AG04450 (cell line): ENCODE measurements at places on chromosomes 5 and 9.

- no peak for DNase-seq
Measured at GRCh38 chr5:32346869-32347268, 34.1 kb upstream of the MTMR12 start.

DNA sequence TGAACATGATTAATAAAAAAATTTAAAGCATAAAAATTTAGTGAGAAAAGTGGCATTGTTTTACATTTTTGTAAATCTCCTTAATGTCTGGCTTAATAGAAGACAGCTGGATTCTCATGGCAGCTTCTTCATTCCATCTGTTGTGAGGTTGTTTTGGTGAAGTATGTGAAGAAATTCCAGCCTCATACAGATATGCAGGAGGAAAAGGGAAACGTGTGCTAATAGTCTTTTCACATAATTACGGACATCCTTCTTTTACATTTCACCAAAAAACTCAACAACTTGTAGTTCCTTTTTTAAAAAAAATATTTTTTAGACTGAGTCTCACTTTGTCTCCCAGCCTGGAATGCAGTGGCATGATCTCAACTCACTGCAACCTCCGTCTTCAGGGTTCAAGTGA is 46.9 kb downstream of the HACD4 start:
- DNase-seq = no peak

- no peak for DNase-seq
Measured at GRCh38 chr9:1522219-1522767, 472.1 kb downstream of the DMRT2 start.

DNA sequence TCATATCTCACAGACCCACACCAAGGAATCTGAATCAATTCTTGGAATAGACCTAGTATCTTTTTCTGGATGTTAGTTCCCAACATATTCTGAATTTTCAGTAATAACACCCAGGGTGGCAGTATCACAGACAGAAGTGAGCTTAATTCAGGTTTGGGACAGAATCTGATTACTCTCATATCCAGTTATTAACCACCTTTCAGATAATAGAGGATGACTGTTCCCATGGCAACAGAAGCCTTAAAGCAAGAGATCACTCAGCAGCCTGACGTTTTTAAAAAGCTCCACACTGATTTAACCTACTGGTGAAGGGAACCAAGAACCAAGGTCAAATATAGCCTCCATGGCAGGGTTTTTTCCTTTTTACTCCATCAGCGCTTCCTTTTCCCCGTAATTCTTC is 68.4 kb downstream of the ACTBL2 start:
- no peak for DNase-seq

DNA sequence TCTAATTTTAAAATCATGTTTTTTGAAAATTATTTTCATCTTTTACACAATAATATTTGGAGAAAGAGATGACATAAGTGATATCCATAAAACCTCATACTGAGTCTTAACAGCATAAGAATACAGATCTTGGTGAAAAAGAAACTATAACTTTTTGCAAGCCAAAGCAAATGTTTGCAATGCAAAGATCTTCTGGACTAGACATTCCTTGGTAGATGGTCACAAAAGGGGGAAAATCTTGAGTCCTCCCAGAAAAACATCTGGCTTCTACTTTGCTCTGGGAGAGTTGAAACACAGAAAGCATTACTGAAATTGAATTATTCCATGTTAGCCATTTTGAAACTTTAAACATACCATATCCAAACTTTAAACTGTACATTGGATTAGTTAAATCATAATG is 308.2 kb downstream of the ANXA1 start:
- DNase-seq = no peak

GRCh38 chr9:72627147-72627546 is 105.7 kb downstream of the TMC1 start:
- no peak for DNase-seq

GRCh38 chr5:91144491-91145332 is 238.4 kb downstream of the ARRDC3 start:
- no peak for DNase-seq

- DNase-seq = no peak
Measured at GRCh38 chr9:22124263-22125011, 115.3 kb upstream of the CDKN2B start.

- no peak for DNase-seq
Measured at GRCh38 chr5:111928511-111928910, 171.5 kb upstream of the NREP start.
